ENCODE measurements at places on chromosomes 5 and 9.

GRCh38 chr5:122468351-122469116 is 156.5 kb downstream of the SNCAIP start:
- no peak for DNase-seq

GRCh38 chr5:126219616-126220015 is 203.6 kb upstream of the GRAMD2B start:
- DNase-seq: no peak

DNA sequence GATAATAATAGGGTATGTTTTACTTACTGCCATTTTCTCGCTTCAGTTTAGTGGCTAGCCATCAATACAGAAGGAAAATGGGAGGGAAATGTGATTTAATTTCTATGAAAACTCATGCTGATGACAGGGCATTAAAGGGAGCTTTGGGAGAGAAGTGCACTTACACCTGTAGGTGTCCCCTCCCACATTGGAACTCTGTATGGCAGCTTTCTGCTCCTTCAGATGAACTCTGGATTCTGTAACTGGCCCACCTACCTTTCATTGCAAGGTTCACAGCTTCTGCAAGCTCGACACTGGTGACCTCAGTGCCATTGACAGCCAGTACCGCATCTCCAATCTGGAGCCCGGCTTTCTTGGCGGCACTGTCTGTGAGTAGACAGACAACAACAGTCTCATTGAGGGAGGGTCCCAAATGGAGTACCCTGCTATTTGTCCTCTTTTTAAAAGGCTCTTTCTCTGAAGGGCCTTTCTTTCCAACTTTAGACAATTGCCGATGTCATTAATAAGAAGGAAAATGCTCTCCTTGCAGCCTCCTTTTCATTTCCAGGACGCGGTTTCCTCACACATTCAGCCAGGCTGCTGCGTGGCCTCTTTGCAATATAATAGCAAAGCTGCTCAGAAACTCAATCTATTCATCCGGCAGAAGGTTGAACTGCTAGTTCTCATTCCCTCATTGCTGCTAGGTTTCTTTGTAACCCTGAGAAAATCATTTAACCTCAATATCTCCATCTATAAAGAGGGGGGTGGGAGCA is 63.6 kb downstream of the NUDT12 start:
- no peak for DNase-seq

DNA sequence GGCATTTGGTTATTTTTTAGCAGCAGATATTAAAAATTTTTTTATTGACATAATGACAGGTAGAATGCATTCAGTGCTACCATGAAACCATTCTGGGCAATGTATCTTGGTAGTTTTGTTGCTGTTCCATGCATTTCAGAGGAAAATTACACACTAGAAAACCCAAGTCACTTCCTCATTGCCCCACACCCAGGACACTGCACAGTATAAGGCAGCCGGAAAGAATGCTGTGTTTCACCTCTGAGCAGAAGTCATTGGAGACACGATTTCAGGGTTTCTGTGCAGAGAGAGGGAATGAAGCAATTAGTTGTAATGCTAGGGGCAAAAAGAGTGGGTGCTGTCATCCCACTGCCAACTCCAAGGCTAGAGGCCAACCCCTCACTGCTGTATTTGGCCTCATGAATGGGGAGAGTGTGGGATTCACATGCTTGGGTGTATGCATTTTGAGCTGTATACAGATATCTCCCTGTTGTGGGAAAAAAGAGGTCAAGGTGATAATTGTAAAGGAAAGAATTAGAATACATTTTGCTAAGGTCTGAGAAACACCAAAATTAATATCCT is 290.5 kb downstream of the BNC2 start:
- DNase-seq: no peak

GRCh38 chr9:77304543-77304942 is 127.2 kb downstream of the VPS13A start:
- no peak for DNase-seq

- DNase-seq: no peak
These were observed 331.9 kb downstream of the ADAMTS6 start for GRCh38 chr5:65149827-65150226.

DNA sequence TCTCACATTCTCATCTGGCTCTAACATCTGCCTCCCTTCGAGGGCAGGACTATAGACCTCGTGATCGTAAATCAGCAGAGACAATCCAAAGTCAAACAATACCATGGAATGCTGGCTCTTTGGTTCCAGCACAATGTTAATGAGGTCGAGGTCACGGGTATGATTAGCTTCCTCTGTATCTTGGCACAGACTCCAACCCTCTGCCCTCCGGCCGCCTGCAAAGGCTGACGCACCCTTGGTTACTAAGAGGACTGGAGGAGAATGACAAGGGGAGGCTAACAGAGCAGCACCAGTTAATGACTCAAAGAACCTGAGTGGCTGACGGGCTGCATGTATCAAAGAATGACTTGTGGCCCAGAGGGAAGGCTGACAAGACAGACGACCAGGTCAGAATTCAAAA is 10.1 kb downstream of the LHFPL2 start:
- no peak for DNase-seq

- no peak for DNase-seq
These were observed 104.1 kb upstream of the PAPPA start for GRCh38 chr9:116049456-116049855.

- DNase-seq: no peak
These were observed 267.1 kb downstream of the SPATA31D1 start for GRCh38 chr9:82255481-82256176.

- DNase-seq: no peak
These were observed 5.0 kb downstream of the NUDT2 start for GRCh38 chr9:34334337-34334824.

GRCh38 chr5:147327421-147327820 is 92.6 kb downstream of the STK32A start:
- no peak for DNase-seq

- no peak for DNase-seq
These were observed 261.5 kb downstream of the DTWD2 start for GRCh38 chr5:118726891-118727290.

- DNase-seq: no peak
These were observed 15.4 kb upstream of the SUSD3 start for GRCh38 chr9:93043122-93043521.

DNA sequence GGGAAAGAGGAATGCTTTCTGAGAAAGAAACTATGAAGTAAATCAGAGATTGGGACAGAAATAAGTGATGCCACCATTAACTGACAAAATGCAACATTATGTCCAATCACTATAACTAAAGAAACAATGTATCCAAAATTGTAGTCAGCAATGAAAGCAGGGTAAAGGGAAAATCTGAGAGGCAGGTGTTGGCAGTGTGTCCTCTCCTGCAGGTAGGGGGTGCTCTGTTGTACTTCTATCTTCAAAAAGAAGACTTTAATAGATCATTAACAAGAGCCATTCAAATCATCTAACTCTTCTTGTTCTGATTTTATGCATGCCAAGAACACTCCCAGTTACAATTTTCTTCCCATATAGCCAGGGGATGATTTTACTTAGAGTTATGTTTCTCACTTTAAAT is 1275.7 kb downstream of the PTPRD start:
- no peak for DNase-seq

DNA sequence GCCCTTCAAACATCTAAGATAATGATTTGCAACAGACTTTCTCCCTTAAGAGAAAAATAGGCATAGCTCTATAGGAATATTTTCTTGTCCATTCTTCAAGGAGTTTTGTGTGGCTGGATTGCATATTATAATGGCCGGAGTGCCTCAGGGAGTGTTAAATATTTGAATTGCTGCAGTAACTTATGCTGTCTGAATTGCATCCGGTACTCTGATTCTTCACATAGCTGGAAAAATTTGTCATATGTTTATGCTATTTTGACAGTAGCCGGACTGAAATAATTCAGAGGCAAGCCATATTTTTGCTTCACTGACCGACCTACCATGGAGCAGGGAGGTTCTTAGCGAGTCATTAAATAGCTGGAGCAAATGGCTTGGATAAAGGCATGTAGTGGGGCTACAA is 621.0 kb downstream of the ACTL7B start:
- DNase-seq: no peak

- no peak for DNase-seq
These were observed 36.3 kb downstream of the VCP start for GRCh38 chr9:35035851-35036701.

- no peak for DNase-seq
These were observed 110.7 kb upstream of the NFIL3 start for GRCh38 chr9:91534374-91534773.

- DNase-seq: no peak
These were observed 5.2 kb downstream of the DNM1 start for GRCh38 chr9:128208386-128208785.

- DNase-seq: no peak
These were observed 36.7 kb downstream of the OLFML2A start for GRCh38 chr9:124813501-124814163.

Measured in activated CD4-positive, CD25-positive, alpha-beta regulatory T cell (primary cell).